HEK293T (cell line): ENCODE measurements at places on chromosomes 12 and 14.

- DNase-seq = peak; percentile 18
Measured at GRCh38 chr12:6199531-6200255, 507 bp upstream of the CD9 start.

- DNase-seq = no peak
Measured at GRCh38 chr12:88767699-88768098, 187.4 kb upstream of the KITLG start.

DNA sequence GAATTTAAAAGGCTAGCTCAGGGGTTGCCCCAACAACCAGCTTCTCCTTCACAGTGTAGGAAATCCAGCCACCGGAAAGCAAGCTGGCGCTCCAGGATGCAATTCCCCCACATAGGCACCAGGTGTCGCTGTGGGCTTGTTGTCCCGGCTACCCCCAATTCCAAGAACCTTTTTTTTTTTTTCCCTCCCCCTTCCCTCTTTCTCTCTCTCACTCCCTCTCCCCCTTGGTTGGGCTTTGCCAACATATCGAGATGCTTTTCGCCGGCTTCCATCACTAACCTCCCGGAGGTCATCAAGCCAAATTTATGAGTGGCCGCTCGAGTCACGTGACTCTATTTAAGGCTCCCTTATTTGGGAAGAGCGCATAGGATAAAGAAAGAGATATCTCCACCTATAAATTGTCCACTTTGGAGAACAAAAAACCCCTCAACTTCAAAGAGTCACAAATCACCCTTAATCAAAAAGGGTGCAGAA lies at the start of gene HOXC5:
TSS of gene HOXC5 (plus strand) at position 424 of the 474 bp plus-strand sequence. CDS start 73 bp downstream, outside the sequence.
- peak; percentile 68 for DNase-seq

DNA sequence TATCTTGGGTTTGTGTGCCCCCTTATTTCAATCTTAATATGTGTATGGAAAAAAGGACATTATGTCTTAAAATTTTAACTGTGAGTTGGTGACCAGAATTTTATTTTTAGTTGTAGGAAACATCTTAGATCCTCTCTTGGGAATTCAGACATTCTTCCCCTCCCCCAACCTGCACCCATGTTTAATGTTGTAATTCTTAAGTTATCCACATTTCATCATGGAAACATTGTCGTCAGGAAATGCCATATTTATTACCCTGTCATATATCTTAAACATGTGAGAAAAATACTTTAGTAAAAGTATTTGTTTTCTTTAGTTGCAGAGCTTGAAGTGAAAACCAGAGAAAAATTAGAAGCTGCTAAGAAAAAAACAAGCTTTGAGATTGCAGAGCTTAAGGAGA lies 30.3 kb downstream of the YEATS4 start:
- no peak for DNase-seq

DNA sequence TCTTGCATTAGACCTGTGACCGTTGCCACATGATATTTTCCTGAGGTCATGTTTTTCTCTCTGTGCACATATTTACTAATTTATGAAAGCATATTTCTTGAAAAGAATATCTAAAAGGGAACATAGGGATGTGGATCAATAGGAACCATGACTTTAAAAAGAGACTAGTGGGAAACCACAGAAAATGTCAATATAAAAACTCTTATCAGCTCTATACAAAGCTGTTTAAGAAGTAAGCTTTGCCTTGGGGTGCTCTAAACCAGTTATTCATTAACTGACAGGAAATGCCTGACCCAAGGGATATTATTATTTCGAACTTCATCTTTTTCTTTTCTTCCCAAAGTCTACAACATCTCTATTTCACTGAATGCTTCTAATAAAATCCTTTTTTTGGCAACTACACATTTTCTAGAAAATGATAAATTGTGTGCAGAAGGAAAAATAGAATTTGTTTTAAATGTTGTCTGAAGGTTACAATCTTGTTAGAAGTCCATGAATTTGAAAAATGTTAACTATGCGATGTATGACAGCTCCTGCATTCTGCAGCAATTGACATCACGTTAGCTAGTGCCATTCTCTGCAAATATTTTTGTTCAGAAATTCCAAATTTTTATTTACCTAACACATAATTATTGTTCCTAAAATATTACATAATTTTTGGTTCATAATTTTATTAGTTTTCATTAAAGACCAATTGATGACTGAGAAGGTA lies 345.0 kb downstream of the SLC16A7 start:
- DNase-seq = no peak

GRCh38 chr12:111173836-111174235 lies 195.1 kb downstream of the PHETA1 start:
- no peak for DNase-seq

DNA sequence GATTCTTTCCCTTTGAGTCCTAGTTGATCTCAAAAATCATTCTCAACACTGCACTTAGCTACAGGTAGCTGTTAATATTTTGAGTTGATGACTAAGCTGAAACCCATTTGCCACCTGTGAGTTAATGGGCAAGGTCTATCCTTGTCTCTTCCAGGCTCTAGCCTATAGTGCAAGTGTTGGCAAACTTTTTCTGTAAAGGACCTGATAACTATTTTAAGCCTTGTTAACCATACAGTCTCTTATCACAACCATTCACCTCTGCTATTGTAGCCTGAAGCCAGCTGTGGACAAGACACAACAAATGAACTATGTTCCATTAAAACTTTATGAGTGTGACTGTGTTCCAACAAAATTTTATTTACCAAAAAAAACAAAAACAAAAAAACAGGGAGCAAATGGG lies 19.4 kb downstream of the RAP1B start:
- no peak for DNase-seq

DNA sequence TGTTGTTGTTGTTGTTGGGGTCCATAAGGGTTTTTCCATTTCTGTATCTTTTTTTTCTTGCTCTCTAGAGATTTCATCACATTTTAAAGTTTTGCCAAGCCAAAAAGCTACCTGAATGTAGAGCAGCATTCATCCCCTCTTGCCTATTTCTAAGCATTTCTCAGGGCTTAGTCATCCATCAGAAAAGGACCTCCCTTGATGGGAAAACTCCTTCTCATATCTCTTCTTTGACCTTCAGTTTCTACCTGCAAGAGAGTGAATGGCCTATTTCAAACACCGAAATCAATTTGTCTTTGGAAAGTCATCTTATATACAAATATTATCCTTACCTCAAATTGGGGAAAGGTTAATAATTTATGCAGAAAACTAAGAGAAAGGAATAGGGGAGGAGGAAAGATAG lies 4.5 kb downstream of the MYBPC1 start:
- no peak for DNase-seq

GRCh38 chr14:103546652-103547454 lies 15.6 kb downstream of the BAG5 start:
- DNase-seq = peak; percentile 85
